ENCODE measurements at places on chromosomes 3 and 15.

GRCh38 chr3:129571605-129572547 lies 28.9 kb downstream of the H1-8 start:
- DNase-seq = no peak

DNA sequence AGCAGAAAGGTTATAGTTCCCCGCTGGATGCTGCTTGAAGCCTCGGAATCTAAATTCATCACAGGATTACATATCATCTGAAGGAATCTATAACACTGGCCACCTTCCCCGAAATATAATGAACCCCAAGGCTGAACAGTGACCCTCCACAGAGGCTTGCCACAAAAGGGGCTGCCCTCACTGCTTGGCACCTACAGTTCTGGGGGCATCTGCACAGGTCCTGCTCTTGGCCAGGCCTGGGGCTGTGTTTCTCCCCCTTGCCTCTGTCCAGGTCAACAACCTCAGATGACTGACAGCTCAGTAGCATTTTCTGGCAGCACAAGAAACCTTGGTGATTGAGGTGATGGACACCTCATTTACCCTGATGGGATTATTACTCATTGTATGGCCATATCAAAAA lies 1.5 kb upstream of the ADAMTS17 start:
- DNase-seq = no peak

- no peak for DNase-seq
Observed at GRCh38 chr15:48498828-48499227, 146.7 kb downstream of the FBN1 start.

- no peak for DNase-seq
Observed at GRCh38 chr3:12138044-12138443, 20.7 kb downstream of the TIMP4 start.

GRCh38 chr3:141914311-141914710 lies 37.9 kb downstream of the ATP1B3 start:
- no peak for DNase-seq

- no peak for DNase-seq
Observed at GRCh38 chr3:116963802-116964201, 254.2 kb downstream of the TUSC7 start.

GRCh38 chr15:42800731-42801474 lies 64.0 kb upstream of the CDAN1 start:
- DNase-seq = no peak

- no peak for DNase-seq
Observed at GRCh38 chr3:132995971-132996370, 42.2 kb upstream of the TMEM108 start.

All from hippocampal formation (tissue), 2 donors.